ENCODE measurements at places on chromosomes 7 and 10. TPM values are rescaled to one million over a fixed set of nuclear protein-coding genes. Genes with fewer than 3 reads are reported as not detected.

DNA sequence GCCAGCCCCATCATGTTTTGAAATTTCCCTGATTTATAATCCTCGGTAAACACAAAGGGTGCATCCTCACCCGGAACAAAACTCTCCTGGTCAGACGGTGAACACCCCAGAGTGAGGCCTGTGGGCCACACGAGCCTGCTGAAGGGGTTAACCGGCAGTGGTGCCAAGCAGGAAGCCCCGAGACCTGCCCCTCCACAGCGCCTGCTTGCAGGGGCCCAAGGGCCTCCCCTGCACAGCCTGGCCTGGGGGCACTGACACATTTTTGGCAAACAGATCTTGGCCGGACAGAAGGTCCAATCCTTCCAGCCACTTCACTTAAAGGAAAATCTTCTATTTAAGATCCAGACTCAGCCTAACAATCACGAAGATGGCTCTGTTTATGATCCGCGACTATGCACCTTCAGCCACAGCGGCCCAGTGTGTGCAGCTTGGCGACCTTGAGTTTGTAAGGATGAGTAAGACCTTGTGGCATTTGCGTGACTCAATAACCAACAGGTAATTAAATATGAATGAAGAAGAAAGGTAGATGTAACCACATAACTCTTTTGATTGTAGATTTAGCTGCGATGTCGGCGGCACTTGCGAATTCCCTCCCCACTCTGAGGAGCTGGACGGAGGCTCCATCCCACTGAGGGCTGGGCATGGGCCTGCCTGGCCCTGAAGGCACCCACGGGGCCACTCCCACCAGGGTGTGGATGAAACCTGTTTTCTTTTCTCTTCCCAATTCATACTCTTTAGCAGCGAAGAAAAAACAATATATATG lies 328.2 kb downstream of the DNAJB6 start:
- DNase-seq = no peak

- DNase-seq = no peak
Observed at GRCh38 chr7:90869335-90869734, 273.2 kb downstream of the CDK14 start.

DNA sequence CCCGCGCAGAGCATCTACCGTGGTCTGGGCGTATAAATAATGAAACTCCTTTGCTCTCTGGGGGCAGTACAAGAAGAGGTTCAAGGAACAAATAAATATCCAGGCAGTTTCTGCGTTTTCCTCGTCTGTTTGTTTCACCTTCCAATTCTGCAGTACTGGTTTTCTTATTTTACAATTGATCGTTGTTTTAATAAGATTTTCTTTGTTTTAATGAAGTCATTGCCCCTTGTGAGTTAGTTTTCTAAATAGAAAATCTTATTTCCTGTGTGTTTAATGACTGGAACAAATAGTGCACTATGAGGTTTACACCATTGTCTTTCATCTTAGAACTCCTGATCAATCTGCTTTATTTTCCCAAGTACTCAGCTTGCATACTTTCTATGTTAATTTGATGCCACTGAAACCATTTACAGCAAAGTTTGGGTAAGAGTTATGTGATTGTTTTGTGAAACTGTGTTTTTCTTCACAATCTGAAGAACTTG lies 1.2 kb downstream of the PLEKHA1 start:
- no peak for DNase-seq

DNA sequence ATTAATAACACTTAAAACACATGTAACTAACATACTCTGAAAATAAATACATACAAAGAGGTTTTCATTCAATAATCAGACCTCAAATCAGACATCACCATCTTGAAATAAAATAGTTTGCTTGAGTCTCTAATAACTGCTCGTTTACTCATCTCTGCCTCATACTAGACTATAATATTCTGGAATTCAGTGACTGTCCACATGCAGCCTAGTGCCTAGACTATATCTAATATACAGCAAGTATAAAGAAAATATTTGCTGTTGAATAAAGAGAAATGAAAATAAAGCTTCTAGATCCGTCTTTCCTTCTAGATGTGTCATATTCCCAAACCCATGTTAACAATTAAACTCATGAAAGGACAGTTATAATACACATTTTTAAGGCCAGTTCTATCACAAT lies 236.3 kb upstream of the LRRN3 start:
- DNase-seq = no peak

- peak; percentile 70 for DNase-seq
Observed at GRCh38 chr7:8214244-8214824, 47.6 kb downstream of the ICA1 start.

- DNase-seq = no peak
Observed at GRCh38 chr10:75643944-75644692, 212.7 kb downstream of the LRMDA start.

DNA sequence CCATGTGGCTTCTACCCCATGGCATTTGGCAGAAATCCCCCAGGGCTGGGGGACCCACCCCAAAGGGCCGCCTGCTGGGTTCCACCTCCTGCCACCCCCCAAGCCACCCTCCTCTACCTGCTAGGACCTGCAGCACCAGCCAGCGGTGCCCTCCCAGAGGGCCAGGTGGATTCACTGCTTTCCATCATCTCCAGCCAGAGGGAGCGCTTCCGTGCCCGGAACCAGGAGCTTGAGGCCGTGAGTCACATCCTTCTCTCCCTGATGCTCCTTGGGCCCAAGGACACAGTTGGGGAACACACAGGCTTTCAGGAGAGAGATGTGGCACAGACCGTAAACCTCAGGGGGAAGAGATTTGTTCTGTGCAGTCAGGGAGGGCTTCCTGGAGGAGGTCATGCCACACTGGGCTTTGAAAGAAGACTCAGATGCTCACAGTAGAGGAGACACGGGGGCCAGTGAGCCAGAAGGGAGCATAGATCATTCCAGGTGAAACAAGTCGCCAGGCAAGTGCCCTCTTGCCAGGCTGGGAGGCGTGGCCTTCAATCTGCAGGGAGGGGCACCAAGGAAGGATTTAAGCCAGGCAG lies 11.5 kb upstream of the SH2B2 start:
- DNase-seq = no peak

DNA sequence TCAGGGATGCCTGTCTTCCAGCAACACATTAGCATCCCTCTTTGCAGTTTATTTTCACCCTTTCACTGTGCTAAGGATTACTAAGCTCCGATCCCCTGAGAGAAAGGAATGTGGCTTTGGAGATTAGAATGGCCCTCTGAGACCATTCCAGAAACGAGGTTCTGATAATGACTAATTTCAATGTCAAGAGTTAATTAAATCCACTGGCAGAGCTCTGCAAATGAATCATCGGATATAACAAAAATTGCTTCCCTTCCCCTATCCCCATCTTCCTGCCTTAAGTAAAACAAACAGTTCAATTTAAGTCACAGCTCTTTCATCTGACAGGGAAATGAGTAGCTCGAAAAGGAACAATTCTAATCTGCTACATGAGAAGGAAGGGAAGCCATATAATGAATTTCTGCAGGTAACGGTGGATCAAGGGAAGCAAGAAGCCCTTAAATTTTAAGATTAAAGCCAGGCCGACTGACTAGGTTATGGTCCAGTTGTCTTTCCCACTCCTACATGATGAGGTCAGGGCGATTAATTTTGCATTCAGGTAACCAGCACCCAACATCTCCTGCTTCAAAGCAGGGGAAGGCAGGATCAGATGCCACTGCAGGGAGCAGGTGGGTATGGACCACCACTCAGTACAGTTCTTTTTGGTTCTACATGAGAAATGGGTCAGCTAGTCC lies 50.5 kb downstream of the MALSU1 start:
- peak; percentile 41 for DNase-seq

- DNase-seq = no peak
Observed at GRCh38 chr7:30082686-30083085, 52.1 kb upstream of the MTURN start.

- no peak for DNase-seq
Observed at GRCh38 chr7:155201325-155202087, 96.2 kb upstream of the INSIG1 start.

- no peak for DNase-seq
Observed at GRCh38 chr10:118430190-118430589, 88.1 kb upstream of the FAM204A start.

DNA sequence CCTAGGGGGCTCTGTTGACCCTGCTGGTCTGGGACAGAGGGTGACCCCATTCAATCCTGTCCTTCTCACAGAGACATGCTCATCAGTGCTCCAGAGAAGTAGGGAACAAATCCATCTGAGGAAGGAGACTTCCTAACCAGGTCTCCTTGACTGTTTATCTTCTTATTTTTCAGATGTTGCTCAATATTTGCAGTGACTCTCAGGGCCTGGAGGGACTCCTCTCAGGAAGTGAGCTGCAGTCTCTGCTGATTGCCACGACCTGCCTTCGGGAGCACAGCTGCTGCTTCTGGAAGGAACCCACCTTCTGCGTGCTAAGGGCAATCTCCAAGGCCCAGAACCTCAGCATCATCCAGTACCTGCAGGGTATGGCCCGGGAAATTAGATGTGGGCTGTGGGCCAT lies 41.0 kb downstream of the WDFY4 start:
- DNase-seq = no peak

- no peak for DNase-seq
Observed at GRCh38 chr7:71750290-71750689, 618.3 kb downstream of the GALNT17 start.

- DNase-seq = peak; percentile 8
Observed at GRCh38 chr7:137342265-137342664, 1.3 kb downstream of the PTN start.

- peak; percentile 3 for DNase-seq
Observed at GRCh38 chr10:9823268-9823930, 1194.3 kb upstream of the CELF2 start.

GRCh38 chr7:16918288-16918895 lies 36.6 kb upstream of the AGR3 start:
- peak; percentile 66 for DNase-seq

DNA sequence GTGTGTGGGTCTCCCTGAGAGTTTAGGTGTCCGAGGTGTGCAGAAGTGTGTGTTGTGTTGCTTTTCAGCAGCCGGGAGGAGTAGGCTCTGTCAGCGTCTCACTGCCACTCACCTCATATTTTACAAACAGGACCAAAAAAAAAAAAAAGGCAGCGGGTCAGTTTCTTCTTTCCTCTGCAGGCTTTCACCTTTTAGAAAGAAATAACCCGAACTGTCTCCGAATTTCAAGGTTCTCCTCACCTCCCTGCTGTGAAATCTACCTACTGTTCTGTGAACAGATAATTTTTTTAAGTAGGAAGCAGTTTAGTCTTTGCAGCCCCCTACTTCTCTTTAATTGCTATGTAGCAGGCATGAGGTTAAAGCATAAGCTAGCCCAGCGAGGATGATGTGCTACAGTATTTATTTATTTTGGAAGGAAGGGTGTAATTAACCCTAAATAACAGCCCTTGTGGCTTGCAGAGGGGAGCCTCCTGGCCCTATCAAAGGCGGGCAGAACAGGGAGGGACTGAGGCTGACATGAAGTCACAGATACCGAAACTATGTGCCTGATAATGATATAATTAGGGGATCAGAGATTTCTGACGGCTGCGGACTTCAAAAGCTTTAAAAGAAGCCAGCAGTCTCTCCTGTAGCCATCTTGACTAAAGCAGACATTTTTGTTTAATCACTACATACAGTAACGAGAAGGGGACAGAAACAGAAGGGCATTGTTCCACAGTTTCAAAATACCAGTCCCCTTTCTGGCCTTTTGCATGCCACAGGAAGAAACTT lies 1.6 kb downstream of the BAMBI start:
- DNase-seq = peak; percentile 41

DNA sequence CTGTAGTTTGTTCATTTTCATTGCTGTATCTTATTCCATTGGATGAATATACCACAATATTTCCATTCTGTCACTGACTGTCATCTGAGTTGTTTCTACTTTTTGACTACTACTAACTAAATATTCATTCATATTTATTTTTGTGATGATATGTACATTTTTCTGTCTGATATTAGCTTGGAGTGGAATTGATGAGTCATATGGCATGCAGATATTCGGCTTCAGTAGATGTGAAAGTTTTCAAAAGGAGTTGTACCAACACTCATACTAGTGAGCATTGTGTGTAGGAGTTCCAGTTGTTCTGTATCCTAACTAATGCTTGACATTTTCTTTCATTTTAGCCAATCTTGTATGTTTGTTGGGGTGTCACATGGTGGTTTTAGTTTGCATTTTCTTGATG lies 7.7 kb downstream of the RUNDC3B start:
- DNase-seq = no peak

DNA sequence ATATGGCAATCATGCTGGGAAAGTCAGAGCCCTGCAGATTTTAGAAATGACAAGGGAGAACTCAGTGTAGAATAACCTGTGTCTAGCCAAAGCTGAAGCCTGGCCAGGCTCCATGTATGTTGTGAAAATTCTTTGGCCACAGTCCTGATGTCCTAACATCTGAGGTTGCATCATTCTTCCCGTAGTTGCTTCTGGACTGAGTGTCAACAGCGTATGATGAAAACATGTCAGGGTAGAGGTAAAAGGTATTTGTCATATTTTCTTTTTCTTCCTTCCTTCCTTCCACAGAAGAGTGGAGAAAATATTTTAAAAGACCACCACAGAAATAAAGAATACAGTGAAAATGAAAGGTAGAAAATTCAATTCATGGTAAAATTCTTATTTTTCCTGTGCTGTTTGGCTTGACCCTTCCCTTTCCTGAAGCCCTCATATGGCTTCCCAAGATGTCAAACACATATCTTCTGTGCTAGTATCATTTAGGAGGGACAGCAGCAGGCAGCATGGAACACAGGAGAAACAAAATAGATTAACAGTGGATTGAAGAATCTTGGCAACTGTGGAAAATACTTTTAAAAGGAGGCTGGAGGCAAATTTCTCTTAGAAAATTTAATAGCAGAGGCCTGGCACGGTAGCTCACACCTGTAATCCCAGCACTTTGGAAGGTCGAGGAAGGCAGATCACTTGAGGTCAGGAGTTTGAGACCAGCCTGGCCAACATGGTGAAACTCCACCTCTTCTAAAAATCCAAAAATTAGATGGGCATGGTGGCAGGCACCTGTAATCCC lies 18.9 kb upstream of the NRBF2 start:
- DNase-seq = peak; percentile 96

DNA sequence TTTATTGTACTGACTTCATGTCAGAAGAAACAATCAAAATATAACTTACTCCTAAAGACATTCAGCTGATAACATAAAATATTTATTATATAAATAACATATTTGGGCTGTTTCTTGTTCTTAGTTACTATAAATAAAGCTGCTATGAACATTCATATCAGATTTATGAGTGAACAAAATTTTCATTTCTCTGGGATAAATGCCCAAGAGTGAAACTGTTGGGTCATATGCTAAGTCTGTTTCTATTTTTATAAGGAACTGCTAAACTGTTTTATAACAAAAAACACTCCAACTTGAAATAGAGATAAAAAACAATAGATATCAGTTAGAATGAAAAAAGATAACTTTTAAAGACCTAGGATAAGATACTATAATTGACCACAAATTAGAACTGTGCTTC lies 26.5 kb upstream of the CC2D2B start:
- DNase-seq = peak; percentile 6

The GALNT17 gene
- not detected for total RNA-seq

The LRRC18 gene
- total RNA-seq = not detected

The CALHM2 gene
- total RNA-seq = 19.6 TPM

The DLX6 gene
- not detected for total RNA-seq

The AMPH gene
- 0.86 TPM for total RNA-seq

The DKK1 gene
- total RNA-seq = 84.4 TPM

The APBB1IP gene
- 4.3 TPM for total RNA-seq

Measured in fibroblast of villous mesenchyme (primary cell).